ENCODE measurements at places on chromosomes 2 and 18.
A peak's percentile ranks its signal among the peaks of the same experiment; 100 is the strongest.

DNA sequence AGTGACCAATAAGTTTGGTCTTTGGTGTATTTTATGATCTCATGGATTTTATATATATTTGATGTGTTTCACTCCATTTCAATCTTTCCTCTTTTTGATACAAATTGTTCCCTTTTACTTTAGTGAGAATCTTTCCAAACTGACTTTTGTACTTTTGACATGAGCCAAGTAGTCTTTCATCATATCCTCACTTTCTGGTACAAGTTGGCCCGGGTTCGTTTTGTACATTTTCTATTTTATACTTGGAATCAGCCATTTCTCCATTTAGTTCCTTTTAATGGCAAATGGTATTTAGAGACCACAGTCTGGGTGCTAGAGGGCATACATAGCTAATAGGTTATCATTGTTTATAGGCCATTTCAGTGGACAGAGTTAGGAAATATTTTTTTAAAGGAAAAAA lies 147.9 kb upstream of the MYO3B start:
- DNase-seq = no peak

DNA sequence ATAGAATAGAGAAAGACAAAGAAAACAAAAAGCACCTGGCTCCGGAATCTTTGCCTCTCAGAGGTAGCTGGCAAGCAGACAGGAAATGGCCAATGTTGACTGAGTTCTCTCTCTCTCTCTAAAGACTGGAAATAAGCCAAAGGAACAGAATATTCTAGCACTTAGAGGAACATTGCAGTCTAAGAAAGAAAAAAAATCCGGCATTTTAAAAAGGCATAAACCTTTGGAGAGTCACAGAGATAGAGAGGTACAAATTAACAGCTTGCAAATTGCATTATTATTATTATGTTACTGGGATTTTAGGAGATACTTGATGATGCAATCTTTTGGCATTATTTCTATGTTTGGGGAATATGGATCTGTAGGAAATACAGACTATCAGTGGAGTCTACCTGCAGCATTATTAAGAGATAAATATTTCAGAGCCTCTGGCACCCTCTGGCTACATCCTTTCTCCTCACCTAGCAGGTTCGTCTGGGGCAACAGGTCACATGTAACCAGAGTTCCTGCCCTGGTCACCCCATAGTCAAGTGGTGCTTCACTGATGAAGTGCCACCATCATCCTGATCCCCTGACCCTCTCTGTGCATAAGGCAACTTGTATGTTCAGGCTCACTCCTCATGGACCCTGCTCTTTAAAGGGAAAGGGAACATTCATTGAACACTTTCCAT lies 318.9 kb upstream of the ACVR2A start:
- DNase-seq = no peak

GRCh38 chr18:45974088-45974536 lies 7.0 kb upstream of the EPG5 start:
- peak; percentile 83 for DNase-seq

- no peak for DNase-seq
Measured at GRCh38 chr2:221085341-221085900, 486.7 kb downstream of the EPHA4 start.

DNA sequence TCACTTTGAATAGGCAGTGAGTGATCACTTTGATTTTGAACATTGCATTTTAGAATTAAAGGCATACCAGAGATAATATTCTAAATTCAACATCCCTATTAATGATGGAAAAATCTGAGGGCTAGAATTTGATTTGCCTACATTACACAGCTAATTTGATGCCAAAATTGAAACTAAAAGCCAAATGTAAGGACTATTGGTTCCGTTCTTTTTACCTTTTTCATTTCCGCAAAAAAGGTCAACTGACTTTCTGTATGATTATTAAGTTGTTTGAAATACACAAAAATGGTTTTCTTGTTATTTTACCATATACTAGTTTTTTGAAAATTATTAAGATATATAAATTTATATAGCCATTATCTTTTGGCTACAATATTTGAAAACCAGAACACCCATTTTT lies 117.5 kb downstream of the SCN3A start:
- DNase-seq = no peak

- no peak for DNase-seq
Measured at GRCh38 chr18:49812286-49813068, 856 bp downstream of the ACAA2 start.

- DNase-seq = no peak
Measured at GRCh38 chr2:21453723-21454450, 330.1 kb downstream of the TDRD15 start.

DNA sequence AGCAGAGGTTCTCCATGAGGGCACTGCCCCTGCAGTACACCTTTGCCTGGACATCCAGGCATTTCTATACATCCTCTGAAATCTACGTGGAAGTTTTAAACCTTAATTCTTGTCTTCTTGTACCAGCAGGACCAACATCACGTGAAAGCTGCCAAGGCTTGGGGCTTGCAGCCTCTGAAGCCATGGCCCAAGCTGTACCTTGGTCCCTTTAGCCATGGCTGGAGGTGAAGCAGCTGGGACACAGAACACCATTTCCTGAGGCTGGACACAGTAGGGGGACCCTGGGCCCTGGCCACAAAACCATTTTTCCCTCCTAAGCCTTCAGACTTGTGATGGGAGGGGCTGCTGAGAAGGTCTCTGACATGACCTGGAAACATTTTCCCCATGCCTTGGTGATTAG lies 32.8 kb upstream of the CCDC141 start:
- DNase-seq = no peak

DNA sequence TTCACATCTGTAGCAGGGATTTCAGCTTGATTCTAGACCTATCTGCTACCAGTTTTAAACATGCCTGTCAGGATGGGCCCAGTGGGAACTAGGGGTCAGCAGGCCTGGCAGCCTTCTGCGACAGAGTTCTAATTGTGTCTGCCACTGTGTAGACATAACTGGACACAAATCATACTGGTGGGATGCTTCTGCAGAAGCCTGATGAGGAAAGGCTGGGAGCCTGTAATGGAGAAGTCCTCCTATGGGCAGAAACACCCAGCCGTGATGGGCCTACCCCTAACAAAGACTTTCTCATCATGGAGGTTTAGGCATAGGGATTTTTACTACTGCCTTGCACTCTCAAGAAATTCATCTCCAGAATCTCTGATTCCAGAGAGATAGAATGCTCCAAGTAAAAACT lies 166.9 kb downstream of the PDE11A start:
- DNase-seq = no peak

Data from GM23338 (cell line).